Activated CD8-positive, alpha-beta T cell treated with anti-CD3 and anti-CD28 coated beads, Interleukin-2, amount 10 ng/mL, durations not matched to agents 7 days and 5 days (primary cell): ENCODE measurements at places on chromosomes 5 and 9. TPM values are rescaled to one million over a fixed set of nuclear protein-coding genes. Genes with fewer than 3 reads are reported as not detected.

GRCh38 chr9:113340011-113340699 is at the start of gene WDR31:
WDR31 (minus strand) TSS chr9:113340275; CDS start chr9:113332022, 8,253 bp downstream.
- peak; percentile 82 for DNase-seq

DNA sequence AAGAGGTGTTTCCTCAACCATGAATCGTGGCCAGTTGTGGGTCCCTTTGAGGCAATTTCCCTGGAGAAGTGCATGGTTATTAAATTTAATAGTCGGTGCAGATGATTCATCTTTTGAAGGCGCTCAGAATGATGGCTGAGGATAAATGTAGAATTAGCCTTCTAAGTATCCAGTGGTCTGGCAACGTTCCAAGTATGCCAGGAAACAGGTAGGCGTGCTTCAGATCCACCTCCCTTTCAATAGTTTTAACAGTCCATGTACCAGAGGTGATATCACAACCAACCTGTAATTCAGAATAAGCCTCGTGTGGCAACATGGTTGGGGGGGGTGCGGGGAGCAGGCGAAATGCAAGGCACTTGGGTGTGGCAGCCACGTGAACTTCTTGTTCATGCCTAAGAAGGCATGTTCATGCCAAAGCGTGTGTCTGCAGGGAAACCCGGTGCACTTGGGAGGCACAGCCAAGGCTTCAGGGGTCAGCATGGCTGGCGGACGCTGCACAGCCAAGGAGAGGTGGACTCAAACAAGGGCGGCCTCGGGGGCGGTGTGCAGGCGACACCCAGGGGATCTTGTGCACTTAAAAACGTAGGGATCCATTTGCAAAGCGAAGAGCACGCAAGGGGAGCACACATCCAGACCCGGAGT is 5.2 kb upstream of the NKD2 start:
- DNase-seq, result peak; percentile 24

DNA sequence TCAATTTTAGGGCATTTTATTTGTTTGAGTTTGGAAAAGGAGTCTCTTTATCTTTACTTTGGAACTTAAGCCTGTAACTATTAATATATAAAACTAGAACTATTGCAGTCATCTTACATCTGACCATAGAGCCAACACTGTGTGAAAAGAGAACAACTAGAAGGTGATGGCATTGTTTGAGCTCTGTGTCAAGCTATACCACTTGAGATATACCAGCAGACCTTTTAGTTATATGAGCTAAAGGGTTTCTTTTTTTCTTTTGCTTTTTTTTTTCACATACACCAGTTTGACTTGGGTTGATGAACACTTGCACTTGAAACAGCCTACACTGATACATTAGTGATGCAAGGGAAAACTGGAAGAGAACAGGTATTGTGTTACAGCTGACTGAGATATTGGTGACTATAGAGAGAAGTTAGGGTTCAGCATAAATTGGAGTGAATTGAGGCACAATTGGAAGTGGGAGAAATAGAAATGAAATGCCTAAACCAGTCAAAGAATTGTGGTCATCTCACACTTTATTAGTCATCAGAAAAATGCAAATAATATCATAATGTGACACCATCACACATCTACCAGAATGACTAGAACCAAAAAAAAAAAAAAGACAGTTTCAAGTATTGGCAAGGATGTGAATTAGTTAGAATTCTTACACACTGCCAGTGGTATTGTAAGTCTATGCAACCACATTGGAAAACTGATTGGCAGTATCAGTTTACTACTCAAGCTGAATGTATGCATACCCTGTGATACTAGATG is 60.9 kb downstream of the ADRB2 start:
- DNase-seq, result no peak

DNA sequence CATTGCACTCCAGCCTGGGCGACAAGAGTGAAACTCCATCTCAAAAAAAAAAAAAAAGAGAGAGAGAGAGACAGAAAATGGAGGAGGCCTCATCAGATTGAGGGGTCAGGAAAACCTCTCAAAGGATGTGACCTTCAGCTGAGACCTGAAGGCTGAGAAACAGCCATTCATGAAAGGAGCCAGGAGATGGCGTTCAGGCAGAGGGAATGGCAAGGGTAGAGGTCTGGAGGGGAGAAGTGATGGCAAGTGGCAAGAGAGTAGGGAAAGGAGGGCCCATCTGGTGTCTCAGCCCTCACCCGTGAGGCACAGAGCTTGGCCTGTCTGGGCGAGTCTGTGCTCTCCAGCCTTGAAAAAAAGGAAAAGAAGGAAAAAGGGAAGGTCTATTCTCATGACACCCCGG is 17.0 kb downstream of the CAMK2A start:
- no peak for DNase-seq

DNA sequence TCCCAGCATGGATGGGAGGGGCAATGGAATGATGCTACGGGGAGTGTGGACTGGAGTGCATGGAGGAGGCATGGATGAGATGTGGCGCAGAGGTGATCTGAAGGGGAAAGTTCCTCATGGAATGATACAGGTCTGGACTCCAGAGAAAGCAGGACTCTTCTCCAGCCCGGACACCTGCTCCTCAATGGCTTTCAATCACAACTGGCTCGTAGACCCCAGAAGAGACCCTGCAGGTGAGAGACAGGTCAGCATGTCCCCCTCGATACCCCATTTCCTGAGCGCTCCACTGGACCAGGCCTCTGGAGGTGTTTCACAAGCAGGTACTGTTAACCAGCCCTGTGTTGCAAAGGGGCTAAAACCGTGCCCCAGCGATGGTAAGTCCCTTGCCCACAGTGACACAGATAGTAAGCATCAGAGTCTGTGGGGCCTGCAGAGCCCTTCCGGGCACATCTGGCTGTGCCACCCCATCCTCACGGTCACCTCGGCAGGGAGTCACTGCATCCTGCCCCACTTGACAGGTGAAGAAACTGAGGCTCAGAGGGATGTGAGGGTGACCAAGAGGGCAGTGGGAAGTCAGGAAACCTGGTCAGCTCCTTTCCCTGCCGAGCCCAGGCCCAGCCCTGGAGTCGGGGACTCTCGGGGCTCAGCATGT is 5.5 kb upstream of the DPM2 start:
- no peak for DNase-seq

SHC3 gene
- not detected for total RNA-seq

NSD1 gene
- total RNA-seq, result 98.4 TPM

PELO gene
- 22.9 TPM for total RNA-seq
